ENCODE measurements at places on chromosomes 1 and 21.

DNA sequence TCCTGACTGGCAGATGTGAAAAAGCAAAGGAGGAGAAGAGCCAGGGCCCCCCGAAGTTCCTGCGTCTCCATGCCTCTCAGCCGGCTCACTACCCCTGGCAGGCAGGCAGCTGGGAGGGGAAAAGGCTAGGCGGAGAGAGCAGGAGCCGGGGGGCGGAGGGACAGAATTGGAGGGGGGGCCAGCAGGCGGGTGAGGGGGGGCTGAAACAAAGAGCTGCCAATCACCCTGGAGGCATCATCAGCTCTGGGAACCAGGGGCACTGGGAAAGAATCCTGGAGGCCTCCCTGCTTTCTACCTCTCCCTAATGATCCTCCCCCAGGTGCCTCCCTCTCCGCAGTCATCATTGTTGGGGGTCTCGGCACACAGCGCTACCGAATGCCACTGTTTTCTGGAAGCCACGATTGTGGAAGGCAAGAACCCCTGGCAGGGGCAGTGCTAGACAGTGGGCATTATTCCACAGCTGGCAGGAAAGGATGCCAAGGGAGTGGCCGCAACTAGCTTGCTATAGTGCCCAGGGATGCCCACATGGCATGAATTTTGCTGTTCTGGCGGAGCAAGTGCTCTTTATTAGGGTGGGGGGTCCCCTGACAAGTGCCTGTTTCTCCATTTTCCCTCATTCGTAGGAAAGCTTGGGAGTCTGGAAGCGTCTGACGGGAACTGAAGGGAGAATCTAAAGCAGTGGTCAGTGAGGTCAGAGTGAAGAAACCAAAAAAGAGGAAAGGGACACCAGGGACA lies at the start of gene THBS3:
TSS of gene THBS3 (minus strand) at position 92 of the 735 bp plus-strand sequence. CDS start at position 71, 21 bp downstream.
- no peak for DNase-seq

GRCh38 chr1:15616373-15617172 lies 685 bp upstream of the DDI2 start:
- no peak for DNase-seq

DNA sequence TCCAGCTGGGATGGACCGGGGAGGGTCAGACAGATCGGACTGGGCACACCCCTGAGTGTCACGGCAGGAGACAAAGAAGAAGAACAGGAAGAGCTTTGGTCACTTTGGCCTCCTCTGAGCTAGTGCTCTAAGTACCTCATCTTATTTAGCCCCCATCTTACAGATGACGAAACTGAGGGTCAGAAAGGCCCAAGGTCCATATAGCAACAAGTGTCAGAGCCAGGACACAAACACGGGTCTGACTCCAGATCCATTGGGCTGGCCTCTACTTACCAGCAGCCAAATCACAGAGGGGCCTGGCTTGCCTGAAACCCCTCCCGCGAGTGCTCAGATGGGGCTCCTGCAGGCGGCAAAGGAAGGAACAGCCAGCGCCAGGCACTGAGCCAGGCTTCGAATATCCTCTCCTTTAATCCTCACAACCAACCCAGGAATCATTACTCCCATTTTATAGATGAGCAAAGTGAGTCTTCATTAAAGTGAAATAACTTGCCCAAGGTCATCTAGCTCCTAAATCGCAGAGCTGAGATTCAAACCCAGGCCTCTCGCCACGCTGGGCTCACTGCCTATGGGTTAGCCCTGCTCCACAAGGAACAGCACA lies 25.7 kb upstream of the SELENON start:
- DNase-seq, result no peak

GRCh38 chr1:170703591-170703990 lies 39.7 kb downstream of the PRRX1 start:
- no peak for DNase-seq

DNA sequence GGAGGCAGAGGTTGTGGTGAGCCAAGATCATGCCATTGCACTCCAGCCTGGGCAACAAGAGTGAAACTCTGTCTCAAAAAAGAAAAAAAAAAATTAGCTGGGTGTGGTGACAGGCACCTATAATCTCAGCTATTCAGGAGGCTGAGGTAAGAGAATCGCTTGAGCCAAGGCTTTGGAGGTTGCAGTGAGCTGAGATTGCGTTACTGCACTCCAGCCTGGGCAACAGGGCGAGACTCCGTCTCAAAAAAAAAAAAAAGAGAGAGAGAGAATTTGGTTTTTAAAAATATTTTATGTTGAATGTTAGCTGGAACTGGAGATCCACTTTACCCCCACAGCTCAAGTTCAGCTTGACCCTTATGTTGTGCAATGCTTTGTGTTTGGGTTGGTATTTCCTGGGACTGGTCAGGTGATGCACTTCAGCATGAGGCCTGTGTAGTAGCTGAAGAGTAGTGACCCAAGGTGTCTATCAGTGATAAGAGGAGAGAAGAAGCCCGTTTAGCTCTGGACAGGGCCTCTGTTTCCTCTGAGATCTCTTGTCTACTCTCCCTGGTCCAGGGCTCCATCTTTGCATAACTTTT lies 36.8 kb upstream of the MACF1 start:
- DNase-seq, result no peak

DNA sequence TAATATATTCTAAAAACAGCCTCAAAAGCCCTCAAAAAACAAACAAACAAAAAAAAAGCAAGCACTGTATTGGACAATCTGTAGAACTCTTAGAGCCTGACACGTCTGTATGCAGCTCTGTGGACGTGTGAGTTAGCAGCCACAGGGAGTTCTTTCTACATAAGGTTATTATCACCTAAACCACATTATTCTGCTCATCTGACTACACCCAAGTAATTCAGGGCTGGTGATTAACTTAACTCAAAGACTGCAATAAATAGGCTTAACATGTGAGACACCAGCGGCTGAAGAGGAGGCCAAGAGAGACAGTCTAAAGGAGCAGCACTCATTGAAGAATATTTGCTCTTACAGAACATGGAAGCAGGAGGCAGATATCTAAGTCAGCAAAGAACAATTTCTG lies 316.0 kb downstream of the VAV3 start:
- DNase-seq, result no peak

GRCh38 chr21:46038341-46038829 lies 56.8 kb downstream of the COL6A1 start:
- DNase-seq, result no peak

- DNase-seq, result no peak
Measured at GRCh38 chr1:17579951-17580939, 40.7 kb downstream of the ARHGEF10L start.

- no peak for DNase-seq
Measured at GRCh38 chr1:98781906-98782305, 120.4 kb downstream of the SNX7 start.

- DNase-seq, result no peak
Measured at GRCh38 chr1:24074817-24075589, 36.9 kb downstream of the MYOM3 start.

GRCh38 chr1:42086146-42086545 lies 67.1 kb upstream of the GUCA2B start:
- DNase-seq, result no peak

DNA sequence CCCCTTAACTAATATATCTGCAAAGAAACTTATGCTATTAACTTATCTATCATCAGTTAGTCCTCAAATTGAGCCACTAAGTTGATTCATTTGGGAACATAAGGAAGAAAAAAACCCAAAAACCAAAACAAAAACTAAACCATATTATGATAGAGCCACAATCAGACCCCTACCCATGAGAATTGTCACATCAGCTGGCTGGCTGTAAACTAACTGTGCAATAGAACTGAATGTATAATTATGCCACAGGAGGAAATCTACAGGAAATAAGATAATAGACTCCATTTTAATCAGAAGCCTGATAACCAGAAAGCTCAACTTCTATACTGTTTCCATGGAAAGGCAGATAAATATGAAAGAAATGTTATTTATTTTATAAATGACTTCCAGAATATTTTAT lies 110.0 kb downstream of the RGL1 start:
- no peak for DNase-seq

DNA sequence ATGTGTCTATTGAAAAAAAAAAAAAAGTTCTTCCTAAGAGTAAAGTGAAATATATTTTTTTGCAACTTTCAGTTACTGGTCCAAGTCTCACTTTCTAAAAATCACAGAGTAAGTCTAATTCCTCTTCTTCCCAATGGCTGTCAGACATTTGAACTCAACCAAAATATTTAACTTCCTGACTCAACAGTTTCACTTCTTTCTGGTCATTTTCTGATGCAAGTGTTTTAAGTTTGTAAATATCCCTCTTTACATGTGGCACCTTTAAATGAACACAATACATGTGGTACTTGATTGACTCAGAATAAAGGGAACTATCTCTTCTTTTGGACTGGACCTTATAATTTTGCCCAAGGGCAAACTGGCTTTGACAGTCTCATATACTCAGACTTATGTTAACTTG lies 76.7 kb downstream of the ASH1L start:
- DNase-seq, result no peak

GRCh38 chr21:26851109-26851944 lies 6.1 kb upstream of the ADAMTS1 start:
- DNase-seq, result no peak

DNA sequence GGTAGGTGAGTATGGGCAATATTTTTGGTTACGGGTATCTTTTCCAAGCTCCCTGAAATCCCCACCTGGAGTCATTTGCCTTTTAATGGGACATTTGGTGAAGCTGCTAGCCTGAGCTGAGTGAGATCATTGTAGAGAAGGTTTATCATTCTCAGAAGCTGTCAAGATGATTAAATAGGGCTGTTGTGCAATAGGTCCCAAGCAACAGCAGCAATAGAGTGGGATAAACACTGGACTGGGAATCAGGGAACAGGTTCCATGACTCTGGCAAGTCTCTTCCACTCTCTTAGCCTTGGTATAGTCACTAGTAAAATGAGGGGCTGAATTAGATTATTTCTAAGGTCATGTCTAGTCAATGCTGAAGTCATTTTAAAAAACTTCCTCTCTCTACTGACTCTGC lies 30.3 kb upstream of the FAM78B start:
- no peak for DNase-seq

- DNase-seq, result no peak
Measured at GRCh38 chr1:223123011-223123610, 19.9 kb downstream of the TLR5 start.
